ENCODE measurements at places on chromosomes 11 and 22.

- peak; percentile 34 for DNase-seq
Measured at GRCh38 chr11:80136991-80137390, 696.2 kb upstream of the TENM4 start.

DNA sequence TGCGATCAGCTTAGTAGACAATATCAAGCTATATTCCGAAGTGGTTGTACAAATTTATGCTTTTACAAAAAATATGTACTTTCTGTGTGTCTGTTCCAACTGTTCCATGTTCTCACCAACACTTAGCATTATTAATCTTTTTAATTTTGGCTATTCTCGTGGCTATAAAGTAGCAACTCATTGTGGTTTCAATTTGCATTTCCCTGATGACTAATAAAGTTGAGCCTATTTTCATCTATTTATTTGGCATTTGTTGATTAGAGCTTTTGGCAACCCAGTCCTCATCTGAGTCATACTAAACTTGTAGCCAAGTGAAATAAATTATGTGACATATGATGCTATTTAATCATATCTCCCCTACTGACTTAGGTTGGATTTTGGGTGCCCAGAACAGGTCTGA lies 115.9 kb downstream of the FBXO7 start:
- DNase-seq = peak; percentile 17

- DNase-seq = no peak
Measured at GRCh38 chr11:4680341-4680740, 17.3 kb downstream of the OR51E2 start.

DNA sequence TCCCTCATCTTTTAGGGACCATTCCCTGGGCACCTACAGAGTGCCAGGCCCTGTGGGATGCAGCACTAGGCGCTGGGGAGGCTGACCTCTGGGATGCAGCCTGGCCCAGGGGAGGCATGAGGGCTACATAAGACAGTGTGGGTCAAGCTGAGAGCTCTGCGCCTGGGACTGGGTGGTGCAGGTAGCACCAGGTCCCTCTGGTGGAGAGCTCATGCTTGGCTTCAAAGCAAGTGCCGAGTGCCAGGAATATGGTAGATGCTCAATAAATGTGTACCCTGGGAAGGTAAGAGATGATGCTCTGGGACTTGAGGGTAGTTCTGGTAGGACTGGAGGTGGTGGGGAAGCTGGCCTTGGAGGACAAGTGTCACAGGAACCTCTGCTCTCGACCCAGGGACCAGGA lies 2.0 kb upstream of the MPPED1 start:
- DNase-seq = no peak

DNA sequence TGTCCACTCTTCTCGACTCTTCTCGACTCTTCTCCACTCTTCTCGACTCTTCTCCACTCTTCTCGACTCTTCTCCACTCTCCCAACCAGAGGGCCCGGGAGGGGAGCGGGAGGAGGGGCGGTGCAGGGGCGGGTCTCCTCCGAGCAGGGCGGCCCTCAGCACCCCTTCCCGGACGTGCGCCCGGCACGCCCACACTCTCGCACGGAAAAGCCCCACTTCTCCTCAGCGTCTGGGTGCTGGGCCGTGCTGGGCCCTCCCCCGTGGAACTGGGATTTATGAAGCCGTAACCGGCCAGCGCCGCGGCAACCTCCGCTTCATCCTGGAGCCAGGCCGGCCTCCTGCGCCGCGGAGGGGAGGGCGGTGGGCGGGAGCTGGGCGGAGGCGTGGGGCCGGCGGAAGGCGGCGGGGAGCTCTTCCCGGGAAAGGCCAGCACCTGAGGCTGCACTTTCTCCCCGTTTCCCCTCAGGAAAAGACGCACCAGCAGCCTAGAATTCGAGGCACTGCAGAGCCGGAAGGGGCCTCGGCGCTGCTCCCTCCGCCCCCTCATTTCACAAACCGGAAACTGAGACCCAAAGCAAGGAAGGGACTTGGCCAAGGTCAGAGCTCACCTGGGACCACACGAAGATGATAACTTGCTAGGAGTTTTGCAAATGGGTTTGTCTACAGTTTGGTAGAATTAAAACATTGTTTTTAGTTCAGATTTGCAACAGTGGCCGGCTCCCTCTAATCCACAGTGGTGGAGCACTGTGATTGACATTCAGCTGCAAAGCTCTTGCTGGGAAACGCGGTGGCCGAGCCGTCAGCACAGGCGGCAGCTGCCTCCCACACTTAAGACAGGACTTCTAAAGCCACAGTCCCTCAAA lies 31.6 kb upstream of the JAM3 start:
- no peak for DNase-seq

DNA sequence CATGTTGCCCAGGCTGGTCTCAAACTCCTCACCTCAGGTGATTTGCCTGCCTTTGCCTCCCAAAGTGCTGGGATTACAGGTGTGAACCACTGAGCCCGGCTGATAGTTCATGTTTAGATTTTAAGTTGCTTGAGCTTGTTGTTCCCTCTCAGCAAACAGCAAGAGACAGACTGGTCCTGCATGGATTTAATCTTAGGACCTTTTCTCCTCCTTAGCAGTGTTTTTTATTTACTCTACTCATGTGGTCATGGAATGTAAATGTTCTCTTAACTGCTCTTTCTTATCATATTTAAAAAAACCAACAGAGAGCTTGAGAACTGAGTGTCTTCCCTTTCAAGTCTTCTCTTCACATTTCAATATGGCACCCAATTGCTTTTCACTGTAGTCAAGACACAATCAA lies 22.7 kb upstream of the PRDM10 start:
- DNase-seq = no peak

GRCh38 chr11:122167100-122167499 lies 51.1 kb upstream of the BLID start:
- DNase-seq = peak; percentile 37

- no peak for DNase-seq
Measured at GRCh38 chr22:39298241-39298987, 21.0 kb downstream of the RPL3 start.

- DNase-seq = no peak
Measured at GRCh38 chr11:69054397-69055211, 5.9 kb downstream of the TPCN2 start.

DNA sequence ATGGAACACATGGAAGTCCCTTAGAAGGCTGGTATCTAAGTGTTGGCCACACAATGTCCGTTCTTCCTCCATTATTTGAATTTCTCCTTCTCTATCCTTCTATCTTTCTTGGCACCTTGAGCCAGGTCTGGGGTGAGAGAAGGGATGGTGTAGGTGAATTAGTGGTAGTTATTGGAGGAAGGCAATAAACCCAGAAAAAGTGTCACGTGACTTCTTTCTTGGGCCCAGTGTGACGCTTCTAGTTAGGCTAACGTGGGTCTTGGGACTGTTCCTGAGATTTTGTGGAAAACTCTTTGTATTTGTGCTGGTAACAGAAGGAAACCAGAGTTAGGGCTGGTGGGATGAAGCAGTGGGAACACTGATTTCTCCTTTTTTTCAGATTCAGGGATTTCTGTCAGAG lies 53.1 kb upstream of the ELF5 start:
- DNase-seq = no peak

DNA sequence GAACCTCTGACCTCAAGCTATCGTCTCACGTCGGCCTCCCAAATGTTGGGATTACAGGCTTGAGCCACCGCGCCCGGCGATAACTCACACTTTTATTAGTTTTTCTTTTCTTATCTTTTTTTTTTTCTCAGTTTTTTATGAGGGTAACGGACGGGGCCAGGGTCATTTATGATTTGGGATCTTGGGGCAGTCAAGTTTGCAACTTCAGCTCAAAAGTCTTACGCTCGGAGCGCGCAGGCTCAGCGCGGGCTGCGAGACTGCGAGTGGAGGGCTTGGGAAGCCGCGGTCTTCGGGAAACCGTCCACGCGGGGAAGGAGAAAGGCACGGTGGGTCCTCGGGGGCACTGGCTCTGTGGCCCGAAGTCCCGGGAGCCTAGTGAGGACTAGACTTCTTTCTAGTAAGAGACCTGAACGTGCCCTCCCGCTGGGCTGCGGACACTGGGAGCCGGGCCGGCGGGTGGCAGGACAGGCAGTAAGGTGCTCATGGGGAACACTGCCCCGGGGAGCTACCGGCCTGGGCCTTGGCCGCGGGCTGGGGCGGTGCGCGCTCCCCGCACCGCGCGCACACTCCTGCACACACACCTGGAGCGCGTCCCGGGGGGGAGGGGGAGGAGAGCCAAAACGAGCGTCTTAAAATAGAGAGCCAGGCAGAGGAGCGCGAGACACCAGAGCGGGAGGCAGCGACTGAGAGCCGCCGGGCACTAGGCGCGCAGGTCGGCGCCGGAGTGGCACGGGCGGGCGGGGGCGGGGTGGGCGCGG lies 476 bp upstream of the BARX2 start:
- DNase-seq = no peak

DNA sequence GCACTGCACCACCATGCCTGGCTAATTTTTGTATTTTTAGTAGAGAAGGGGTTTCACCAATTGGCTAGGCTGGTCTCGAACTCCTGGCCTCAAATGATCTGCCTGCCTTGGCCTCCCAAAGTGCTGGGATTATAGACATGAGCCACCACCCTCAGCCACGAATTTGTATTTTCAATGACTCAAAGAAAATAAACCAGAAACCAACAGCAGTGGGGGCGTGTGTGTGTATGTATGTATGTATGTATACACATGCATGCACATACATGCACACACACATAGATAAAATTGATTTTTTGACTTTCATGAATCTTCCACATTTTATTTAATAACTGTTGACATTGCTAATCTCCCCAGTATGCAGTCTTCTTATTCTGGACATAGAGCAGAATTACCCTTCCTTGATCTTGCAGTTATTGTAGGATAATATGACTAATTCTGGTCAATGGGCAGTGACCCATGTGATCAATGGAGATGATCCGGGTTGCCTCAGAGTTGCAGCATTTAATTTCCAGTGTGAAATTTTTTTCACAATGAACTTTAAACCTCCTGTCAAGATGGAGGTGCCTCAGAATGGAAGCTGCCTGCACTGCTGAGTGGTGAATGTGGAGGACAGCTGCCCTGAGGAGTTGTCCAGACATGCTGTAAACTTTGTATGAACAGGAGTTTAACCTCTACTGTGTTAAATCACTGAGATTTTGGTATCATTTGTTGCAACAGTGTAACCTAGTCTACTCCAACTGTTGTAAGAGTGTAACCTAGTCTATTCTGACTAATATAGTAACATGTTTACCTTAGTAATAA lies 12.8 kb upstream of the PTPN5 start:
- no peak for DNase-seq

GRCh38 chr11:122202951-122203456 lies 87.0 kb upstream of the BLID start:
- DNase-seq = no peak

GRCh38 chr11:130631119-130631518 lies 182.7 kb downstream of the ADAMTS15 start:
- DNase-seq = peak; percentile 86

- DNase-seq = no peak
Measured at GRCh38 chr11:12526789-12527188, 147.4 kb upstream of the TEAD1 start.

DNA sequence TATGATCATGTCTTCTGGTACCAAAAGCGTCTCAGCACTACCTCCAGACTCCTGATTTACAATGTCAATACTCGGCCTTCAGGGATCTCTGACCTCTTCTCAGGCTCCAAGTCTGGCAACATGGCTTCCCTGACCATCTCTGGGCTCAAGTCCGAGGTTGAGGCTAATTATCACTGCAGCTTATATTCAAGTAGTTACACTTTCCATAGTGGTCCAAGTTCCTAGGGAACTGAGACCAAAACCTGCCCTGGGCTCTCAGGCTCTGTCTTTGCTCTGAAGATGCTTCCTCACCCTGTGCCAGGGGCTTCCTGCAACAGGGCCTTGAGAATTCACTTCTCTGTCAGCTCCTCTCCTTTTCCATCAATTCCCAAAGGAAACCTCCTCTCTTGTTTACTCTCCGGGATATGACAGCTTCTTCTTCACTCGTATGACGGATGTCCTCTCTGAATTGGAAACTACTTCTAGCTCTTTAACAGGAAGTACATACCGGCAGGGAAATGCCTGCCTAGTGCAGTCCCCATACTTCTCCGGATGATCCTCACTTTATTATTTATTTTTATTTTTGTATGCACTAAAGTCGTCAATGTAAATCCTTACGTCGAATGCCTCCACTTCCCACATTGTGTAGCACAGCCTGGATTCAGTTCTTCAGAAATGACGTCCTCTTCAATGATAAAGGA lies 29.6 kb upstream of the PRAME start:
- DNase-seq = no peak

All from non-pigmented ciliary epithelial cell (primary cell).